IMR-90 (cell line): ENCODE measurements at places on chromosomes 16 and 17. TPM values are rescaled to one million over a fixed set of nuclear protein-coding genes. Genes with fewer than 3 reads are reported as not detected.

The TBC1D3 gene
- not detected in 2 replicates for total RNA-seq

The STXBP4 gene
- total RNA-seq: 20.4 and 31.4 TPM in 2 replicates

The COA3 gene
- 50.5 and 78.1 TPM in 2 replicates for total RNA-seq

The PIRT gene
- total RNA-seq: not detected in 2 replicates

The RAMP2 gene
- total RNA-seq: 0.18 and 0.28 TPM in 2 replicates

DNA sequence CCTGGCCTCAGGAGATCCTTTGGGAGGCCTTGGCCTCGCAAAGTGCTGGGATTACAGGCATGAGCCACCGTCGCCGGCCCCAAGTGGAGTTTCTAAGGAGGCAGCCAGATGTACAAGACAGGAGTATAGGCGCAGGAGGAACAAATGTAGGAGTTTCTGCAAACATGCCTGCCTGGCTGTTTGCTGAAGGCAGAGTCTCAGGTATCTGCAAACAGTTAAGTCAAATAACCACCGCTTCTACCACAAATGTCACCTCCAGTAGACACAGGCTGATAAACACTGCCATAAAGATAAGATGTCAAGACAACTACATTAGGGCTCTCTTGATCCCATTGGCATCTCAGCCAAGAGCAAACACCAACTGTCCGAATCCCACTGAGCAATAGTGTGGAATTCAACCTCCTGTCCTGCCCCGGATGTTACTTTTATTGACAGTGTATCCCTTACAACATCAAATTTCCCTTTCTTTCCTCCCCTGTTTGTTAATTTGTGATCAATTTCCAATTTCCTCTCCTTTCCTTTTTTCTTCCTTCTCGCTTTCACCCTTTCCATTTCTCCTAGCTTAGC lies 5.6 kb upstream of the COG1 start:
- H3K27me3 ChIP-seq: no peaks in the 10 kb centered on the region
- DNase-seq: no peak
- no peak overlapping the region for H3K27ac ChIP-seq
- no peaks in the 10 kb centered on the region for H3K36me3 ChIP-seq
- H3K4me3 ChIP-seq: no peak overlapping the region
- H3K4me1 ChIP-seq: no peaks in the 10 kb centered on the region; the same call in none of the 2 replicates

- H3K4me3 ChIP-seq: no peak overlapping the region
- H3K27me3 ChIP-seq: peaks cover 9% of the 10 kb centered on the region
- no peaks in the 10 kb centered on the region for H3K4me1 ChIP-seq
Observed at GRCh38 chr16:81868057-81868748, 89.1 kb downstream of the PLCG2 start.

DNA sequence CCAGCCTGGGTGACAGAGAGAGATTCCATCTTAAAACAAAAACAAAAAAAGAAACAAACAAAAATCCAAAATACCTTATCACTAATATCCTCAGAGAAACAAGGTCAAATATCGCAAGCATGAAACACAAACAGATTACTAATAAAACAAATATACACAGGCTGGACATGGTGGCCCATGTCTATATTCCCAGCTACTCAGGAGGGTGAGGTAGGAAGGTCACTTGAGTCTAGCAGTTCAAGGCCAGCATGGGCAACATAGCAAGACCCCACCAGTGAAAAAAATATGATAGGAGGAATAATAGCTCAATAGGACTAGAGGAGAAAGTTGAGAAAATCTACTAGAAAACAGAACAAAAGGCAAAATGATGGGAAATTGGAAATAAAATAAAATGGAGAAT lies 6.9 kb upstream of the ALOX15B start:
- no peak for DNase-seq
- no peak overlapping the region for H3K4me3 ChIP-seq
- peaks cover 2% of the 10 kb centered on the region; the same call in 1 of the 2 replicates for H3K4me1 ChIP-seq
- peaks cover 38% of the 10 kb centered on the region for H3K27me3 ChIP-seq

DNA sequence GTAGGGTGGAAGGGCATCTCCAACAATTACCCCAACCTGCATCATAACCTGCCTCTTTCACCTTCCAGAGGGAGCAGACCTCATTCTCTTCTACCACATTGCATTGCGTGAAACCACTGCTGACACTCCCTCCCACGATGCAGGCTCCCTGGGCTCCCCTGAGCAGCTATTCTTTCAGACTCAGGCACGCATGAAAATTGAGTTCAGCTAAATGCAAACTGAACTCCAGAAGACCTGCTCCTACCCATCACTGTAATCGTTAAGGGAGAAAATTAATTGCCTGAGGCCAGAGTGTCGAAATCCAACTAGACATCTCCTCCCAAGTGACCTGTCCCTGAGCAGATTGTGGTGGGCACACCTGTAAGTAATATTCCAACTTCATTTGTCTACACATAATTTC lies 186.0 kb downstream of the GRIN2A start:
- no peaks in the 10 kb centered on the region for H3K4me1 ChIP-seq
- H3K27ac ChIP-seq: no peak overlapping the region
- DNase-seq: no peak
- no peak overlapping the region for H3K4me3 ChIP-seq

DNA sequence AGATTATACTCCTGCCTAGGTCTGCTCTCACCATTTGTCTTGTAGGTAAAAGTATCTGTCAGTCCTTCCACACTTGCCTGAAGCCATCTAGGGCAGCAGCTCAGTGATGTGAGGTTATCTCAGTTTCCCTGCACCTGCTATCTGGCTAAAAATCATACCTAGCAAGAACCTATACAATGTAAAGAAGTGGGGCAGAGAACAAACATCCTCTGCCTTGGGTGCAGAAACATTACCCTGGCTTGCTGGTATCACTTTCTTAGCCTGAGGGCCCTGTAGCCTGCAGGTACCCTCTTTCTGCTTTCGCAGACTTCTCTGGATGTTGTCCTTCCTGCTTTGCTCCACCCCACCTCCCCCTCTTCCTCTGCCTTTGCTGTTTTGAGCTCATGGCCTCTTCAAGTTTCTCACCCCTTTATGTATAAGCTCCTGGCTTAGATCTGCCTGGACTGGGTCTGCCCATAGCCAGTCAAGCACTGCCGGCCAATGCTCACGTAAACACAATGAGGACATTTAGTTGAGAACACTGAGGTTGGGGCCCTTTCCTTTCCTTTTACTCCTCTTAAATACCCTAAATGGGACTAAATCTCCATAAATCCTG lies 8.7 kb upstream of the SDK2 start:
- no peaks in the 10 kb centered on the region for H3K36me3 ChIP-seq
- no peaks in the 10 kb centered on the region for H3K4me1 ChIP-seq
- no peak overlapping the region for H3K27ac ChIP-seq
- no peak overlapping the region for H3K4me3 ChIP-seq
- no peaks in the 10 kb centered on the region for H3K27me3 ChIP-seq

DNA sequence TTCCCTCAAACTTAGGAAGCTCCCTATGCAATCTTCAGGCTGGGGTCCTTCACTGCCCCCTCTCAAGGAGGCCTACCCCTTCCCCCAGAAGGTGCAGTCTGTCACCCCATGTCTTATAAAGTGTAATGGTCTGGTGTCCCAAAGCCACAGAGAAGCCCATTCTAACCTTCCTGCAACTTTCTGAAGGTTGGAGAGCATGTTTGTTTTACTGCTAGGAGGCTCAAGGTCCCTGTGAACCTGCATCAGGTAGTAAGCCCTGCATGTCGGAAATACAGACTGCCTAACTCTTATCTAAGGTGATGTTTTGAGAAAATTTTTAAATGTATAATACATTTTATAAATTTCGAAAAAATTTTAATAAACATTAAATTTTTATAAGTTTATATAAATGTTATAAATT lies 18.3 kb downstream of the ZNF750 start:
- H3K27ac ChIP-seq: no peak overlapping the region
- no peaks in the 10 kb centered on the region for H3K27me3 ChIP-seq
- no peak overlapping the region for H3K4me3 ChIP-seq
- no peaks in the 10 kb centered on the region; the same call in 1 of the 2 replicates for H3K4me1 ChIP-seq

DNA sequence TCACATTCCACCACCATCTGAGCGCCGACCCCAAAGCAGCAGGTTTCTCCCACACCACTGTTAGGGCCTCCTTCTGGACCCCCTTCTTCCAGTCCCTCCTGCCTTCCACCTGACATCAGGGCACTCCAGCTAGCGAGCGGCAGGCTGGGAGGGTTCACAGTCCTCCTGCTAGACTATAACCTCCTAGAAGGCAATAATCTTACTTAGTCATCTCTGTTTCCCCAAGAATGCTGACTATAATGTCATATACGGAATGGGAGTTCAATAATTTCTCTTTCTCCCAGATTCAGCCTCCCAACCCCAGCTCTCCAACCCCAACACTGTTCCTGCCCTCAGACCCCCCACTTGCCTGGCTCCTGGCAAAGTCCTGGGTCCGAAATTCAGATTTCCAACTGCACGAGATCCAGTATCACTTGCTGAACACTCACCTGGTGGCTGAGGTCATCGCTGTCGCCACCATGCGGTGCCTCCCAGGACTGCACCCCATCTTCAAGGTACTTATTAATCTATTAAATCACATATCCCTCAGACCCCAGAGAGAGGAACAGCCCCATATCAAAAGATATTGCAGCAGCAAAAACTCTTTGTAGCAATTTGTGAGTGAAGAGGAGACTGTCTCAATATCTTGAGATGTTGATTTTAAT lies 5.6 kb downstream of the ALOX12 start:
- H3K27ac ChIP-seq: no peak overlapping the region
- H3K4me3 ChIP-seq: no peak overlapping the region
- H3K36me3 ChIP-seq: peaks cover 42% of the 10 kb centered on the region
- H3K4me1 ChIP-seq: no peaks in the 10 kb centered on the region

DNA sequence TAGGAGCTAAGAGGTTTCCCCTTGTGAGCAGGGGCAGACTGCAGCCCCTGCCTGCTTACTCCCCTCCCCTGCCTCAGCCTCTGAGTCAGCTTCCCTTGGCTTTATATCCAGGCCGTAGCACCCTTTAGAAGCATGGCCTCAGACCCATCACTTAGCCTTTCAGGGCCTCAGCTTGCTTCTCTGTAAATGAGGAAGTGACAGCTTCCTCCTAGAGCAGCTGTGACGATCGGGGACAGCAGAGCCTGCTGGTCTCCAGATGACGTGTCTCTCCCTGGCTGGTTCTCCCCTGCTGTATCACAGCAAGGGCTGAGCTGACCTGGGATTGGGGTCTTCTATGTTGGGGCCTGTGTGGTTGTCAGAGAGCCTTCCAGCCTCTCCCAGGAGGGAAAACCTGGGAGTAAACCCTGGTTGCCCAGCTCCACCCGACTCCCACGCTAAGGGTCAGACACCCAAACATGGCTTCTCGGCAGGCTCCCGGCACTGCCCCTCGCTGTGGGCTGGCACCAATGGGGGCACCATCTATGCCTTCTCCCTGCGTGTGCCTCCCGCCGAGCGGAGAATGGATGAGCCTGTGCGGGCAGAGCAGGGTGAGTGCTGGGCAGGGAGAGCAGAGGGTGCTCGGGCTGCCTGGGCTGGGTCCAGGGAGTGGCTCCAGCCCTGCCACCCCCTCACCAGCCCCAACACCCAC lies 16.3 kb upstream of the MYO15B start:
- peaks cover 24% of the 10 kb centered on the region; the same call in 1 of the 2 replicates for H3K27me3 ChIP-seq
- no peak overlapping the region for H3K27ac ChIP-seq
